ENCODE measurements at places on chromosomes 1 and 21. TPM values are rescaled to one million over a fixed set of nuclear protein-coding genes. Genes with fewer than 3 reads are reported as not detected.
A peak's percentile ranks its signal among the peaks of the same experiment; 100 is the strongest.

DNA sequence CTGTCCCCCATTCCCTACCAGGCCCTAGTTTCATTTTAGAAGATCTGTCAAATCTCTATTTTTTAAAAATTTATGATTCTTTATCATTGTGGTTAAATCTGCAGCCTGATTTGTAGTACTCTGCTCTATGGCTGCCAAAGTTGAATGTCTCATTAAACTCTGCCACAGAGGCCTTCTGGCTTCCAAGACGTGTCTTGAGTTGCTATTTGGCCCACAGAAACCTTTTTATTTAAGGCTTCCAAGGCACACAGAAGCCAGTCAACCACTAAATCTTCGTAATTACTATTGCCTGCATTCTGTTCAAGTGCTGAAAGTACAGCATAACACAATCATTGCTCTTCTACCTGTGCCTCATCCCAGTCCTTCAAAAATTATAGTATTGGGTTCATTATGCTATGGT lies 971.0 kb downstream of the NCAM2 start:
- no peak for DNase-seq

DNA sequence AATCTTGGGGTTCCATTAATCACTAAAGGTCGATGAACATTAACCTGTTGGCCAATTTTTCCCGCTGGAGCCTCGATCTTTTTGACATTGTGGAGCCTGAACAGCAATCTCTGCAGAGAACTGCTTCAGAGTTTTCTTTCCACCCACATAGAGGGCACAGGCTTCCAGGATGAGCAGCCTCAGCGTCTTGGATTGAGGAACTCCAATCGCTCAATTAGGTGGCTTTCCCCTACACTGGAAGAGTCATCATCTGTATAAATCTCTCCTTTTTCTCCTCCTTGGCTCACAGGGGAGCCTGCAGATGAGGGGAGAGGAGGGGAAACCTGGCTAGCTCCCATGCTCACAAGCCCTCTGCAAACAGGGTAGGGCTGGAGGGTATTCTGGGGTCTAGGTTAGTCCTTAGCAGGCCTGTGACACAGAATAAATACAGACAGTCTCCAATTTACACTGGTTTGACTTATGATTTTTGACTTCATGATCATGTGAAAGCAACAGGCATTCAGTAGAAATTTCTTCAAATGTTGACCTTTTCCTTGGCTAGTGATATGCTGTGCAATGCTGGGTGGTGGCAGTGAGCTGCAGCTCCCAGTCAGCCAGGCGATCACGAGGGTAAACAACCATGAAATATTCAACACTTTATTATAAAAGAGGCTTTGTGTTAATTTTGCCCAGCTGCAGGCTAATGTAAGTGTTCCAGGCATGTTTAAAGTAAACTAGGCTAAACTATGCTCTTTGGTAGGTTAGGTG lies 80.8 kb downstream of the PGBD5 start:
- no peak for DNase-seq

DNA sequence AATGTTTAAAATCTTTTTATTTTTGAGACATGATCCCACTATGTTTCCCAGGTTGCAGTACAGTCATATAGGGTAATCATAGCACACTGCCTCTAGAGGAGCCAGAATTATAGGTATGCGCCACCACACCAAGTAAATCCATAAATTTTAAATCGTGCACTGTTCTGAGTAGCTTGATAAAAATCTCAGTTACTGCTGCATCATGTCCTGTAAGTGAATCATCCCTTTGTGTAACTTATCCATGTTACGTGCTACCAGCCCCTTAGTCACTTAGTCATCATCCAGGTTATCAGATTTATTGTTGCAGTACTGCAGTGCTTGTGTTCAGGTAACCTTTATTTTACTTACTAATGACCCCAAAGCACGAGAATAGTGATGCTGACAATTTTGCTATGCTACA lies 1770.9 kb downstream of the BRINP3 start:
- DNase-seq: no peak

- DNase-seq: no peak
Observed at GRCh38 chr21:14942801-14943490, 121.9 kb downstream of the NRIP1 start.

GRCh38 chr1:168709405-168710363 lies 19.3 kb downstream of the DPT start:
- DNase-seq: peak; percentile 27

- no peak for DNase-seq
Observed at GRCh38 chr1:180402551-180402950, 99.8 kb downstream of the ACBD6 start.

GRCh38 chr1:231508941-231509340 lies 19.5 kb upstream of the TSNAX start:
- DNase-seq: no peak

DNA sequence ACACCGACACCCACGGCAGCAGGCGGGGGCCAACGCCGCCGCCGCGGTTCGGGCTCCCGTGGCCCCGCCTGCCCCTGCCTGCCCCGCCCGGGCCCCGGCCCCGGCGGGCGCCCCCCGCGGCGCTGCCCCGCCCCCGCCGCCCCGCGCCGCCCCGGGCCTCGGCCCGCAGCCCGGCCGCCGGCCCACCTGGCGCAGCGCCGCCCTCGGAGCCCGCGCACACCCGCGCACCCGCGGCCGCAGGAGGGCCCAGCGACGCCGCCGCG lies at the start of gene WNT3A:
Gene WNT3A (plus strand): TSS at position 213 of the 263 bp plus-strand sequence. CDS start 131 bp downstream, outside the sequence.
- no peak for DNase-seq

DNA sequence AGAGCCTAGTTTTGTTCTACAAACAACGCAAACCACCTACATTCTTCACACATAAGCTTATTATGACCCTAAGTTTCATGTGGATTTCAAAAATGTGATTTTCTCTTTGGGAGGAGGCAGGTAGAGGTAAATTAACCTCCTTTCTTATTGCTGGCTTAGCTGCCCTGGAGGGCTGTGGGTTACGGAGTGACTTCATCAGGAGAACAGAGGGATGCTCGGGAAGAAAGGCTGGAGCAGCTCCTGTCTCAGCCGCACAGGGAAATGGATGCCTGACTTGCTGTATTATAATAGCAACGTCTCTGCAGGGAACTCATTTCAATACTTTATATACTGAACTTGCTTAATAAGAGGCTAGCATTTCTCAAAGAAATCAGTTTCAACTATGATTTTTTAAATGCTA lies 14.1 kb upstream of the CREG1 start:
- DNase-seq: no peak

DNA sequence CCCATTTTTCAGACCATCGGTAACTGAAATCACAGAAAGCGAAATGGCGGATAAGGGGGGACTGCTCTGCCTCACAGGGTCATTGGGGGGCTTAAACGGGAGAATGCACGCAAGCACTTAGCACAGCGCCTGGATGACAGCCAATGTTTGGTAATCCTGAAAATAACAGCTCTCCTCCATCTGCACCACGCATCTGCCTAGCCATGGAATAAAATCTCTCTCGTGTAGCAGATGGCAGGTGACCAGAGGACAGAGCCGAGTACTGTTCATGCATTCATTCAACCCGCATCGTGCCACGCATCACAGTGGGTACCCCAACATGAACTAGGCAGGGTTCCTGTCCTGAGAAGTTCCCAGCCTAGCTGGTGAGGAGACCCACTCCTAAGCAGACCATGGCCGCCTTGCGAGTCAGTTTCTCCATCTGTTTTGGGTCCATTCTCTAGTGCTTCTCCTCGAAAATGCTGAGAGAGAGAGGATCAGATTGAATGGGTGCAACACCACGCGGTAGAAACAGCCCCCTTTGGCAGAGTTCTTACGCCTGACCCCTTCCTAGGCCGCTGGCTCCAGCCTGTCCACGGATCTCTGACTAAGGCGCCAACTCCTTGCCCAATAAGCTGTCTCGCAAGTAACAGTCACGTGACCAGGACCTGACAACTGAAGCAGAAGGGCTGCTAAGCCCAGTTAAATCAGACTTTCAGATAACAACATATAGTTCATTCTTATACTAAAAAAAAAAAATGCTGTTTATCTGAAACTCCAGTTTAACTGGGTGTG lies 7.3 kb downstream of the SLC1A7 start:
- no peak for DNase-seq

- DNase-seq: no peak
Observed at GRCh38 chr1:101188331-101188730, 48.5 kb upstream of the S1PR1 start.

DNA sequence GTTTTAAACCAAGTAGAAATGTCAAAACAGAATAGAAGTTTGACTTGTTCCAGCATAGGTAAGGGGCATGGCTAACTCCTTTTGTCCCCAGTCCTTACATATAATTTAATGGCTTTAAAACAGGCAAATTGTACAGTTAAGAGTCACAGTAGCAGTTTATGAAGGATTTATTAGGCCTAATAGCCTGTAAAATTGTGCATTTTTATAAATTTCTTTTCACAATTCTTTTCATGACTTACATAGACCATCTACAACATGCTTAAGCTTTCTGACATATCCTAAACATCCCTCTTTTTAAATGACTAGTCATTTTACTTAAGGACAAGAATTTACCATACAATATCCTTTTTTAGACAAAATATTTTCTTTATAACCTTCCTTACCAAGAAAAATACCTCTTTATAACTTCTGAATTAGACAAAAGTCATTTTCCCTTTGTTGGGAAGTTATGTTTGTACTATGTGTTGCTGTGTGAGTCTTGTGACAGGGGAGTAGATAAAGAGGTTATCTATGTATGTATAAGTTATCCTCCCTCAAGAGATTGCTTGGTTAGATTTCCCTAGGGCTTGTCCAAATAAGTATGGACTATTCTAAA lies 34.5 kb upstream of the SLC5A9 start:
- DNase-seq: no peak

- no peak for DNase-seq
Observed at GRCh38 chr1:33599516-33600115, 127.2 kb downstream of the ZSCAN20 start.

GRCh38 chr1:73886716-73887115 lies 311.3 kb downstream of the LRRIQ3 start:
- no peak for DNase-seq

GRCh38 chr1:243642936-243643335 lies 207.1 kb downstream of the AKT3 start:
- no peak for DNase-seq

DNA sequence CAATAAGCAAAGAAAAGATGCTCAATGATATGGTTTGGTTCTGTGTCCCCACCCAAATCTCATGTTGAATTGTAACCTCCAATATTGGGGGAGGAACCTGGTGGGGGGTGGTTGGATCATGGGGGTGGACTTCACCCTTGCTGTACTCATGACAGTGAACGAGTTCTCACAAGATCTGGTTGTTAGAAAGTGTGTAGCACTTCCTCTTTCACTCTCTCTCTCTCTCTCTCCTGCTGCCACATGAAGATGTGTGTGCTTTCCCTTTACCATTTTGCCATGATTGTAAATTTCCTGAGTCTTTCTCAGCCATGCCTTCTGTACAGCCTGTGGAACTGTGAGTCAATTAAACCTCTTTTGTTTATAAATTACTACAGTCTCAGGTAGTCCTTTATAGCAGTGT lies 248.4 kb downstream of the HHIPL2 start:
- no peak for DNase-seq

DNA sequence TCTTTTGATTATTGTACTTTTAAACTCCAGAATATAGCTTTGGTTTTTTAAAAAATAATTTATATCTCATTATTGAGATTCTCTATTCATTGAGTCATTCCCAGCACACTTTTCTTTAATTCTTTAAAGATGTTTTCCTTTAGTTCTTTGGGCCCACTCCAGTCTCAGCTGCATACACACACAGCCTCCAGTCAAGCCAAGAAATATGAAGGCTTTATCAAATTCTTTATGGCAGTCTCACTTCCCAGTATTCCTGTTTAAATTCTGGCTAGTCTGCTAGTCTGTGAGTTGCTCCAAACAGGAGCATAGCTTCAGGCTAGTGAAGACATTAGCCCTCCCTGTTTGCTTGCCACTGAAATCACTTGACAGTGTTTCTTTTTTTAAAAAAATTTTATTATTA lies 61.2 kb downstream of the CRP start:
- DNase-seq: no peak

DNA sequence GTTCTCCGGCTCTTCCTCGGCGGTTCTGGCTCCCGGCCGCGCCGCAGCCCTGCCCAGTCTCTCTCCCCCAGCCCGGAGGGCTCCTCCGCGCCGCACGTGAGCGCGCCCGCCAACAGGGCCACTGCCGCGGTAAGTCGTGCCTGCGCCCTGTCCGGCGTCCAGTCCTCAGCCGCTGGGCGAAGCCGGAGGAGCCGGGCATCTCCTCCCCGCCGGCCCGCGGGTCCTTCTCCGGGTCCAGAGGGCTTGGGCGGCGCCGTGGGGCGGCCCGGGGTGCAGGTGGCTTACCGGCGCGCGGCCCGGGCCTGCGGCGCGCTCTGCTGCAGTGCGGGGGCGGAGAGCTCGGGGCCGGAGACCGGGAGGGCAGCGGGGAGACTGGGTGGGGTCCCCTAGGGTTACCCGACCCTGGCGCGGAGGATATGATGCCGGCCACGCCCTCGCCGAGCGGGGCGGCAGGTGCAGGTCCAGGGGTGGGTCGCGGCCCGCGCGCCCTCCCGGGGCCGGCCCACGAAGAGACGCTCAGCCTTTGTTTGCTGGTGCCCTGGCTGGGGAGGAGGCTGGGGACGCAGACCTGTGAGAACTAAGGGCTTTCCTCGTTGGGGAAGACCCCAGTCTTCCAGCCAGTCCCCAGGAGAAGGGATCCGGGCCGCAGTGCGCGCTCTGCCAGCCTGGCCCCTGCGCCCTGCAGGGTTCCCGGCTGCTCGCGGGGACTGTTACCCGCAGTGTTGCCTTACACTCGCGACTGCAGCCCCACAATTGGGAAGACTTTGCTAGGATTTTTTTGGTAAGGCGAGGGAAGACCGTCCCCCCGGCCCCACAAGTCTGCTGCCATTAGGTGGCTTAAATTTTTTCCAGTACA lies at the start of gene DOP1B:
Gene DOP1B (plus strand): TSS at position 10 of the 856 bp plus-strand sequence. CDS start 7,910 bp downstream, outside the sequence.
- peak; percentile 64 for DNase-seq

DNA sequence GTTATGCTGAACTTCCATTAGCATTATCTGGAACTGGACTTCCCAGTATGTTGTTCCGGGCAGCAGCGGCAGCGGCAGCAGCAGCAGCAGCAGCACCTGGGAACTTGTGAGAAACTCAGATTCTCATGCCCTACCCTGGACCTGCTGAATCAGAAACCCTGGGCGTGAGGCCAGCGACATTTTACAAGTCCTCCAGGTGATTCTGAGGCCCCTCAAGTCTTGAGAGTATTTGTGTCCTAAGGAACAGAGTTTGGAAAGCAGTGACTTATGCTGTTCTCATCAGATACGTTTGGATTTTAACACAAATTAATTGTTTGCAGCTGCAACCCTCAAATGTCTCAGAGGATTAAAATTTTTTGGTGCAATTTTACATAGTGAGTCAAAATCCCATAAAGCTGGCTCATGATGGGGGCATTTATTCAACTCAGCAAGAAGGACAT lies 157.2 kb upstream of the KAZN start:
- no peak for DNase-seq

The CELA2A gene
- 1.0 TPM for total RNA-seq

The HTR6 gene
- total RNA-seq: not detected

The MIXL1 gene
- not detected for total RNA-seq

The TCHHL1 gene
- total RNA-seq: not detected

The S100A3 gene
- total RNA-seq: 0.58 TPM

The SPRR5 gene
- not detected for total RNA-seq

The NCAM2 gene
- 1.9 TPM for total RNA-seq

The DENND1B gene
- 19.8 TPM for total RNA-seq

The TMEM79 gene
- 0.83 TPM for total RNA-seq

The PFKFB2 gene
- 121 TPM for total RNA-seq

The GJA5 gene
- 25.6 TPM for total RNA-seq

Data from heart left ventricle (tissue), 16 donors.